ENCODE measurements at places on chromosomes 16 and 17.
A peak's percentile ranks its signal among the peaks of the same experiment; 100 is the strongest.

DNA sequence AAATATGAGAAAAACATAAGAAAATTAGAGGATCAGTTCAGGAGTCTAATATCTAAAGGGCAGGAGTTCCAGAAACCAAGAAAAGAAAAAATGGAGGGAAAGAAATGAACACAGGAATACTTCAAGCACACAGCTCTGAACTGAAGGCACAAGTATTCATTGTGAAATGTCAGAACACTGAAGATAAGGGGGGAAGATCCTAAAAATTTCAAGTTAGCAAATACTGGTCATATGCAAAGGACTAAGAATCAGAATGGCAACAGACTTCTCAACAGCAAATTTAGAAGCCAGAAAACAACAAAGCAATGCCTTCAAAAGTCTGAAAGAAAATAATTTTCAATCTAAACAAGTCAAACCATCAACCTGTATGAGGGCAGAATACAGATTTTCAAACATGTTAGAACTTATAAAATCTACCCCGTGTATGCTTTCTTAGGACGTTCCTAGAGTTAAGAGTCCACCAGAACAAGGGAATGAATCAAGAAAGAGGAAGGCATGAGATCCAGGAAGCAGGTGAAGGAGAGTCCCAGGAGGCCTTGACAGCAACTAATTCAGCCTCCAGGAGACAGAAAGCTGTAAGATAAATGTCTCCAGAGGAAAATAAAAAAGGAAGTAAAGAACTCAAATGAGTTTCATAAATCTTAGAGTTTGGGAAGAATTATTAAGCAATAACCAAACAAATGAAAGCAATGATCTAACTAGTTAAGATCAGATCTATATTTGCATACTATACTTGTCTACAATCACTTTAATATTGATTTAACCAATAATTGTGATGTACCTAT is 2.8 kb downstream of the BRD7 start:
- no peak for DNase-seq

DNA sequence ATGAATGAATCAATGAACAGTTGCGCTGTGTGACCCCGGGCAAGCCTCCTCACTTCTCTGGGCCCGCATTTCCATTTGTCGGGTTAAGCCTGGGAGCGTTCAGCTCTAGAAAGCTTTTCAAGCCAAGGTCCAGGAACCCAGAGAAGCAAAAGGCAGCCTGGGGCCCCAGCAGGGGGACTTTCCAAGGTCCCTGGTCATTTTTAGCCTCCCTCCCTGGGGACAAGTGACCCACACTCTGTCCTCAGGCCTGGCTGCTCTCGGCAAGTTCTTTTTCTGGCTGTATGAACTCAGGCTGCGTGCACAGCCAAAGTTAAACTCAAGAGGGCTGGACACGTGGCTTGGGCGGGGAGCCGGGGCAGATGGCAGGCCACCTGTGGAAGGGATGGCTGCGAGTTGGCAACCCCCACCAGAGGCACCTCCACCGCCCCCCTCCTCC is 41.4 kb upstream of the CIBAR2 start:
- DNase-seq: no peak

DNA sequence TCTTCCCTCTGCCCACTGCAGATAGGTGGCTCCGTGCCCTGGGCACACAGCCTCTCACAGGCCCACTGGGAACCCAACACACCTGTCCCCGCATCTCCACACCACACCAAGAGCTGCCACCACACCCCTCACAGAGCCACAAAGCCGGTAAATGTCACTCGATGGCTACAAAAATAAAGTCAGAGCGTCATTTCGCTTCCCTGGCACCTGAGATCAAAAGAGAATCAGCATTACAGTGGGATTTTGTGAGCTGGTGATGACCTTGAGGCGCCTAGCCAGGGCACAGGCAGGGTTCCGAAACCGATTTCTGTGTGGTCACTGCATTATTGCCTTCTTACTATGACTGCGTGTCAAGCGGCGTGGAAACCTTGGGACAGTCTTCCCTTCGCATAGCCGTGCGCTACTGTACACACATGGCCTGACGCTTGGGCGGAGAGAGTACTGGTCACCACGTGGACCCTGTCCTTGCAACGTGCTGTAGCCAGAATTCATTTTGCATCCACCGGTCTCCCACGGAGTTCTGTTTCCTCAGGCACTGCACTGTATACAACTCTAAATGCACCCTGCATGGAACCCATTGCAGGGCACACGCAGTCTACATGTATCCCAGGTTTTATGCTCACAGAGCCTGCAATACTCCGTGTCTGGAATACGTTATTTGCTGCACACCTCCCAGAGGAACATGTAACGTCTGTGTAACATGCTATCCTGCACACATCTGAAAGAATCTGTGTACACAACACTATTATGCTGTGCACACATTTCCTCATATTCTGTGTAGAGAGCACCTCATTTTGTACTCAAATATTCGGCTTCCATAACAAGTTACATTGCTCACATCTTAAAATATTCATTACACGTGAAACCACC is 5.8 kb upstream of the FOXF1 start:
- no peak for DNase-seq

DNA sequence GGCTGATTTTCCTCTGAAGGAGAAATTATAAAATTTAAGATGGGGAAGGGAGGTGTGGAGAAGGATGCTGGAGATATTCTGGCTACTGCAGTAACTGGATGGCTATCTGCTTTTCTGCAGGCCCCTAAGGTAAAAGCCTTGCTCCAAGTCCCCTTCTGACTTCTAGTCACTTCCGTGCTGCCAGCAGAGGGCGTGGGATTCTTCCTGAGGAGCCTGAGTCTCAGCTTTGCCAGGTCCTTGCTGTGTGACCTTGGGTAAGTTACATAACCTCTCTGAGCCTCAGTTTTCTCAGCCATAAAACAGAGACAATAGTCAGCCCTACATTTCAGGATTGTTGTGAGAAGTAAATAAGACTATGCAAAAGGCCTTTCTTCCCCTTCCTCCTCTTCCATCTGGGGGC is 24.3 kb upstream of the TMEM220 start:
- no peak for DNase-seq

DNA sequence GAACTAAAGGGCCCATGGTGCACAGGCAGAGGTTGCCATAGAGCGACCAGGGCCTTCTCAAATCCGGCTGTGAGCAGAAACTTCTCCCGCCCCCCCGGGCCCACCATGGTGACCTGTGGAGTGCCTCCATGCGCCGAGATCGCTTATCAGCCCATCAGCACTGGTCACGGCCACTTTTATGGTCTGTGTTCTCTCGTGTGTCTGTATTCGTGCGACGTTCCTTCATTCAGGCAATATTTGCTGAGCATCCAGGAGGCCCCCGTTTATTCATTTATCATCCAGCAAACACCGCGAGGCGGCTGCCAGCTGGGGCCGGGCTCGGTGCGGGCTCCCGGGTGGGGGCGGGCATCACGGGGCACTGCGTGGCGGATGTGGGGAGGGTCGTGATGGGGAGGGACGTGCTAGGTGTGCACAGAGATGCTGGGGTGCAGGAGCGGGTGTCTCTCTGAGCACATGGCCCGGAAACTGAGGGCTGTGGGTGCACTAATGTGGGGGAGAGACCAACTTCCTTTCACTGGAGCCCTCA is 88.0 kb upstream of the CBX4 start:
- no peak for DNase-seq

DNA sequence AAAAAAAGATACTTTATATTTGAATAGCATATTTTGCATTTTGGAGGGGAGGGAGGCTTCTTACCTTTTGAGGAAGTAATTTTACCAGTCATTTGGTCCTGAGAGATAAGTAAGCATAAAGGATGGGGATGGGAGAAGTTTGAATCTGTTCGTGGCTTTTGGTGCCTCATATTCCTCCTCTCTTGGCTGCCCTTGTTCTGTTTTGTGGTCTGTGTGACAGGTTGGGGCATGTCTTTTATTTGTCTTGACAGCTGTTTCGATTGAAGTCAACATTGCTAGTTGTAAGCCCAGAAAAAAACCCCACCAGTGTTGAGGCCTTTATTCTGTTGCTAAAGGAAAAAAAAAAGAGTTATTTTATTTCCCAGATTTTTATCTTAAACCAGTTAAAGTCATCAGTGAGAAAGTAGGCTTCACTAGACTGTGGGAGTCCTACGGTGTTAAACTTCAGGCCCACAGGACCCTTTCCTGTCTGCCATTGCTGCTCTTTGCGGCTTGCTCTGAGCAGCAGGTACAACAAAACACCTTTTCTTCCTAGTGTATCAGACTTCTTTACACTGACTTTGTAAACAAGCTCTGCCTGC is 11.4 kb downstream of the SLC7A6 start:
- no peak for DNase-seq

- no peak for DNase-seq
Observed at GRCh38 chr17:77264617-77265230, 124.0 kb downstream of the SEC14L1 start.

DNA sequence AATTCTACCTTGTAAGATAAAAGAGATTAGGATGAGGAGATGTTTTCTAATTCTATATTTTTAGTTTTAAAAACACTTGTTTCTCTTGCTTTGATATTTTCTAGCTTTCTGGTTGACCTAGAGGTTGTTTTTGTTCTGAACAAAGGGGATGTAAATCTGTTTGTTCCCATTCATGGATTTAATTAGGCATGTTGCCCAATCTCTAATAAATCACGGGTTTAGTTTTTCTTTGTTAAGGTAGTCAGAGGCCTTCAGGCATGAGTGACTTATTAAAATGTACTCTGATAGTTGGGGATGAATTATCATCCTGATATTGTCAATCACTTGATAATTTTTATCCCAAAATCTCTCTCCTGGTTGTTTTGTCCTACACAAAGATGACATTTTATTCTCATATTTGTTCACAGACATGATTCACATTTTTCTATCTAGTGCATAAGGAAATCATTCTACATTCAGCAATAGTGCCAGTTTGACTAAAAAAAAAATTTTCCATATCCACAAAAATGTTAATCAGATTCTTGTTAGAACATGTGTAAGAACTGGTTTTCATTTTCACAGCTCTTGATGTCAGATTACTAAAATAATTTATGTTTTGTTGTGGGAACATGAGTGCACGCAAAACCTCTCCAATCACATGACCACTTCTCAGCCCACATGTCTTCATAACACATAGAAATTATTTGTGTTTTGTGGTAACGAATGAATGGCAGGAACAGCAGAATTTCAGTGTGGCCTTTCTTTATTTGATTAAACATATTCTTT is 95.7 kb upstream of the AKTIP start:
- DNase-seq: no peak

GRCh38 chr16:67405336-67405735 is 10.9 kb downstream of the ZDHHC1 start:
- no peak for DNase-seq

GRCh38 chr17:58944166-58944565 is 162.5 kb downstream of the TRIM37 start:
- no peak for DNase-seq

DNA sequence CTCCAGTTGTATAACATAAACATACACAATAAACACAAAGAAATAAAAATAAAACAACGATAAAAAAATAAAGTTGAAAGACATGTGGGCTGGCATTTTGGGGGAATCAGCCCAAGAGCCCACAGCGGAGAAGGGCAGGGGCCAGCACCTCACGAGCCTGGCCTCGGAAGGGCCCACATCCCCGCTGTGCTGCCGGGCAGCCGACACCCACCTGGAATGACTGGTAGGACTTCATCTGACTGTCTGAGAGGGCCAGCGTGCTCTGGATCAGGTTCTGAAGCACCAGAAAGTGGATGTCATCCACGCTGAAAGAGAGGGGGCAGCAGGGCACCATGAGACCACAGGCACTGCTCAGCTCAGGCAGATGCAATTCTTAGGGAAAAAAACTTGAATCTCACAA is 73.5 kb downstream of the GTF3C1 start:
- no peak for DNase-seq

DNA sequence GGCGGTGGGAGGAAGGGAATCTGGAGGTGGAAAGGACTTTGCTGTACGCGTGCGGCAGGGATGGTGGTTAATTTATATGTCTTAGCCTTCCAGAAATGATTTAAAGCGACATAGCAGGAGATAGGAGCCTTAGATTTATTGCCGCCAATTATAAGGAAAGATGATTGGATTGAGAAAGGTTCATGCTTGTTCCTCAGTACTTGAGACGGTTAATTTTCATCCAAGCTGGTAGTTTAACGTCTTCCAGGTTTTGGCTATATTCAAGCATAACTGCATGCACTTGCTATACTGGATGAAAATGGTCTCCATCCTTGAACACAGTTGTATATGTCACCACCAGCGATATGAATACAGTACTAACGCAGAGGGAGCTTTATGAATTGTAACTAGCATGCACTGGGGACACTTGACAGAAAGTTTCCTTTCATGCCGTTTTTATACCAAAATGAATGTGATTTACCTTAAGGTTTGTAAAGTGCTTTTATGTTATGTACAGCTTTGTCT is 610 bp upstream of the PEX12 start:
- DNase-seq: no peak

GRCh38 chr17:74972107-74972972 is at the start of gene HID1:
TSS of gene HID1 (minus strand) at chr17:74972759. CDS start at chr17:74972656, 103 bp downstream.
- DNase-seq: peak; percentile 72

- no peak for DNase-seq
Observed at GRCh38 chr16:1707193-1707790, 1.3 kb downstream of the MAPK8IP3 start.

- no peak for DNase-seq
Observed at GRCh38 chr16:17245776-17246175, 225.0 kb downstream of the XYLT1 start.

DNA sequence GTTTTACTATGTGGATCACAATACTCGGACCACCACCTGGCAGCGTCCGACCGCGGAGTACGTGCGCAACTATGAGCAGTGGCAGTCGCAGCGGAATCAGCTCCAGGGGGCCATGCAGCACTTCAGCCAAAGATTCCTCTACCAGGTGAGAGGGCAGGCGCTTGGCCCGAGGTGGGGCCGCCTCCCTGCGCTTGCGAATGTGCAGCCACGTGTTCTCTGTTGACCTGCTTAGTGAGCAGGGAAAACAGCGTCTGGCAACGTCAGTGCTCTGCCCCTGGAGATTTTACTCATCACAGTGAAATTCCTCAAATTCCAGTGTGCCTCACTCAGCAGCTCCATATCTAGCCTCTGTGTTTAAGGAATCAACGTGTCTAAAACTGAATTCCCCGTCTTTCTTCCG is 33.4 kb upstream of the CLEC18A start:
- no peak for DNase-seq

DNA sequence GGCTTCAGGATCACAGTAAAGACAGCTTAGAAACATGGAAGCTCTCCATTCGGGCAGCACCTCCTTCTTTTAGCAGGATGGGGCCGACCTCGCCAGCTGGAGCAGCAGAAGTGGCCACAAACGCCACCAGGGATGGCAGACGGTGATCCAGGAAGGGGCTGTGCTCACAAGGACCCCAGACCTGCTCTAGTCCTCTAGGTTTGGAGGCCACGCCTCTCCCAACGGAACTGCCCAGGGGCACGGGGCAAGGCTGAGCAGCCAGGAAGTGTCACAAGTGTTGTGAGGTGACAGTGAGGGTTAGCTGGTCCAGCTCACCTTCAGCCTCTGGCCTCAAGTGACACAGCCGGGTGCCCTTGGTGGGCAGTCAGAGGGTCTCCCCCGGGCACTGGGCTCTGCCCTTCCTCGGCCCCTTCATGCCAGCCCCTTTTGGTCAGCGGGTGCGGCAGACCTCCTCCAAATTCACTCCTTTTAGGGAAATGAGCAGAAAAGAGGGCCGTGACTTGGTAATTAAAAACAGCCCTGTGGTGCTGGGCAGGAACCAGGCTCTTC is 20.4 kb downstream of the CEP295NL start:
- DNase-seq: no peak

GRCh38 chr17:53168413-53168812 is 654.3 kb upstream of the KIF2B start:
- DNase-seq: no peak

All from mesothelial cell of epicardium (in vitro differentiated cells).